ENCODE measurements at places on chromosomes 12 and 14.

DNA sequence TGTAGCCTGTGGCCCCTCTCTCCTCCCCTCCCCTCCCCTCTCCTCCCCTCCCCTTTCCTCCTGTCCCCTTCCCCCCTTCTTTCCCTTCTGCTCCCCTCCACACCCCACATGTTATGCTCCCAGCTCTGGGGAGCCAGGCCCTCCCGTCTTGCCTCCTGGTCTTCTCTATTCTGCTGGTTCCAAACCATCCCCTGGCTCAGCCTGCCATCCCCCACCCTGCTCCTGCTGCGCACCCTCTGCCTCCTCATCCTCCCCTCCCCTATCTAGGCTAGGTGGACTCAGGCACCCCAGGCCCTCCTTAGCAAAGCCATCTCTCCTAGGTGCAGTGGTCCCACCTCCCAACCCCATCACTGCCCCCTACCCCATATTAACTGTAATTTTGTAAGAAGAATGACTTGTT is 99.5 kb downstream of the CALM1 start:
- DNase-seq = no peak

GRCh38 chr12:87127272-87127671 is 871.1 kb upstream of the MGAT4C start:
- DNase-seq = peak; percentile 17

GRCh38 chr14:41476526-41476925 is 130.2 kb upstream of the LRFN5 start:
- no peak for DNase-seq

GRCh38 chr12:54143412-54143986 is 45.3 kb downstream of the SMUG1 start:
- no peak for DNase-seq

- DNase-seq = no peak
Measured at GRCh38 chr14:88229428-88229827, 93.6 kb downstream of the KCNK10 start.

GRCh38 chr12:6432991-6433390 is 11.8 kb upstream of the CD27 start:
- no peak for DNase-seq

DNA sequence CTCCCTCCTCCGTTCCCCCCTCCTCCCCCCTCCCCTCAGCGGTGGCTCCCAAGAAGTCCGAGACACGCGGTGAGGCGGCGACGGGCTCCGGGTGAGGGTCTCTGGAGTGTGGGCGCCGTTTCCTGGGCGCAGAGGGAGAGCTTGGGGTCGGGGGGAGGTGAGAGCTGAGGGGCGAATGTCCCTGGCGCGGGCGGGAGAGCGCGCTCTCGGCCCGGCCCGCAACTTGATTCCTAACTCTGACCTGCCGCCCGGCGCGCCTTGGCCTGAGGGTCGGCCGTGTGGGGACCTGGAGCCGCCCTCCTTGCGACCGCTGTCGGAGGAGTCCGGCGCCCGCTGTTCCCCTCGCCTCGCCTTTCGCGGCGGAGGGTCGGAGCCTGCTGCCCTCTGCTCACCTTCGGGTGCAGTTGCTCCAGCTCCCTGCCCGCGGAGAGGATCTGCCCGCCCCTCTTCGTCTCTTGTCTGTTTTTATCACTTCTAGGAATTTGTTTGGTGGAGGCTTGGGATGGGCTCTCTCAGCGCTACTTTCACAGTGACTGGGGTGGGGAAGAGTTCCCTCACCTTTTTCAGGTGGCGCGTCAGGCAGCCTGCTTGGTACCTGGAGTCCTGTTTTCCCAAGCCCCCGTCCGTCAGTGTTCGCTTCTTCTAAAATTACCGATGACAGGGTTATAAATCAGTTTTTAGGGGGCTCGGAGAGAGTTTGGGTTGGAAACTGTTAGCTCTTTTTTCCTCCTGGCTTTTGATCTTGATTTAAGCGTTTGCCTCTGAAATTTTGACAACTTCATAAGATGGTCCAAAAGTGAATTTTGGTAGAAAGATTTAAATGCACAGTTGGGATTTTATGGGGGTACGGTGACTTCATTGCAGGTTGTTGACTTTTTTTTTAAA is 495 bp downstream of the ADIPOR2 start:
- DNase-seq = peak; percentile 49

GRCh38 chr14:64830961-64831360 is 48.7 kb downstream of the SPTB start:
- DNase-seq = no peak

GRCh38 chr14:63905370-63905769 is 52.6 kb downstream of the SYNE2 start:
- no peak for DNase-seq

DNA sequence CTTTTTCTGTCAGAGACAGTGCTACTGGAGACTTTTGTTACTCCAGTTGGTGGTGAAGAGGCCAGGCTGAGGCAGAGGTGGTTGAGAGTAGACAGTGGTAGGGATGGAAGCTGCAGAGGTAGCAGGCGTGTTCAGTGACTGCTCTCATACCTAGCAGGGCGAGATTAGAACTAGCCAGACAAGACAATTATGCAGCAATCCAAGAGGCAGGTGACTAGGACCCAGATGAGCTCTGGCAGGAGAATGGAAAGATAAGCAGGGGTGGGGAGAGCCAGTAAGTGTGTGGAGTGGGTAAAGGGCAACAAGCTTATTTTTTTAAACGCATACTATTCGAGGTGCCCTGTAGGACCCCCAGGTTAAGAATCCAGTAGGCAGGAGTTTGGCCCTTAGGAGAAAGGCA is 4.8 kb downstream of the PPP1R36 start:
- DNase-seq = no peak

- DNase-seq = no peak
Measured at GRCh38 chr12:68609998-68610369, 715 bp upstream of the RAP1B start.

DNA sequence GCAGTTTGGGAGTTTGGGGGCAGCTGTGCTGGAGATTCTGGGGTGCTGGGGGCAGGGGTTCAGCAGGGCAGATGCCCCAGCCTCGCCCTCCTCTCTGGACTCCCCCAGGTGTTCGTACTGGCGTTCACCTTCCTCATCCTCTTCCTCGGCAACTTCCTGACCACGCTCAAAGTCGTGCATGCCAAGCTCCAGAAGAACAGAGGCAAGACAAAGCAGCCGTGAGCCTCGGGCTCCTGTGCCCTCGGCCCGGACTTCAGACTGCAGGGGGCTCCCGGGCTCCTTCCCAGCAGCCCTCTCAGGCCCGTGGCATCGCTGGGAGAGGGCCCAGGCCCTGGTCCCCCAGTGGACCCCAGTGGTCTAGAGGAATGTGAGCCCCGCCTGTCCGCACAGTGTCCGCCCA is 18.0 kb downstream of the RHOF start:
- no peak for DNase-seq

GRCh38 chr12:100579844-100580243 is 6.4 kb downstream of the GAS2L3 start:
- DNase-seq = no peak

GRCh38 chr14:72560331-72560730 is 333.6 kb downstream of the DPF3 start:
- DNase-seq = peak; percentile 23

DNA sequence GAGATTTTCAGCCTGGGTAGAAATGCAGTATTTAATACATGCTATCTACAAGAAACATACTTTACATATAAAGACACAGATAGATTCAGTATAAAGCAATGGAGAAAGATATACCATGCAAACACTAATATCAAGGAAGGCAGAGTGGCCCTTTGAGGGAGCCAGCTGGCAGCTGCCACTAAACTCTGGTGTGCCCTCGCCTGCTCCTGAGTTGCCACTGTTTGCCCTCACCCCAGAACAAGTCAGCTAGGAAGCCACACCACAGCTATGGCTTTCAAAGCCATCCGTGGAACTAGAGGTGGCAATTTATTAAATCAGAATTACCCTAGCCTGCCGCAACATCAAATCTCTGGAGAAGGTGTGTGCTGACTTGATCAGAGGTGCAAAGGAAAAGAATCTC is 18.3 kb downstream of the PXN start:
- DNase-seq = no peak

GRCh38 chr12:118055144-118055557 is 5.8 kb downstream of the WSB2 start:
- no peak for DNase-seq

- no peak for DNase-seq
Measured at GRCh38 chr14:54503486-54503885, 6.2 kb upstream of the CGRRF1 start.

- DNase-seq = peak; percentile 81
Measured at GRCh38 chr12:48890657-48891418, 25.2 kb upstream of the RND1 start.

- no peak for DNase-seq
Measured at GRCh38 chr12:76745343-76745742, 18.6 kb upstream of the ZDHHC17 start.

DNA sequence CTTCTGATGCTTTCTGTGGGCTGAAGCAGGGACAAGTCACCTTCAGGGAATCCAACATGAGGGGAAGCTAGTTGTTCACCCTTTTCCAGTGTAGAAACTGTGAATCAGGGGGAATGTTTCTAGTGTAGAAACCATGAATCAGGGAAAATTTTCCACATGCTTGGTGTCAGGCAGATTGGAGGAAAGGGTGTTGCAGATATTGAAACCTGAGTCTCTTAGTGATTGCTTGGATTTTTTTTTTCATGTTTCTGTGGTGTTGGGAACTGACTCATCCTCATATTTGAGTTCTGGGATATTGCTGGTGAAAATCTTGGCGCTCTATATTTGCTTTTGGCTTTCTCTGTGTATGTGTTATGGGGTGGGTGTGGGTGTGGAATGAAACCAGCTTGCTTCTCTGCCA is 144.5 kb upstream of the FBXO33 start:
- no peak for DNase-seq

DNA sequence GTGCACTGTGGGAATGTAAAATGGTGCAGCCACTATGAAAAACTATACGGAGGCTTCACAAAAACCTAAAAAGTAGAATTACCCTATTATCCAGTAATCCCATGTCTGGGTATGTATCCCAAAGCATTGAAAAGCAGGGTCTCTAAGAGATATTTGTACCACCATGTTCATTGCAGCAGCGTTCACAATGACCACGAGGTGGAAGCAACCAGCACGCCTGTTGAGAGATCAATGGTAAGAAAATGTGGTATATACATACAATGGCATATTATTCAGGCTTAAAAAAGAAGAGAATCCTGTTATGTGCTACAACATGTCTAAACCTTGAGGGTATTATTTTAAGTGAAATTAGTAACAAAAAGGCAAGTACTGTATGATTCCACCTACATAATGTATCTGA is 910 bp upstream of the NOPCHAP1 start:
- DNase-seq = no peak

- peak; percentile 3 for DNase-seq
Measured at GRCh38 chr14:83300476-83301064, 1766.9 kb upstream of the SEL1L start.

GRCh38 chr14:105500036-105500725 is 9.1 kb downstream of the TEDC1 start:
- no peak for DNase-seq

DNA sequence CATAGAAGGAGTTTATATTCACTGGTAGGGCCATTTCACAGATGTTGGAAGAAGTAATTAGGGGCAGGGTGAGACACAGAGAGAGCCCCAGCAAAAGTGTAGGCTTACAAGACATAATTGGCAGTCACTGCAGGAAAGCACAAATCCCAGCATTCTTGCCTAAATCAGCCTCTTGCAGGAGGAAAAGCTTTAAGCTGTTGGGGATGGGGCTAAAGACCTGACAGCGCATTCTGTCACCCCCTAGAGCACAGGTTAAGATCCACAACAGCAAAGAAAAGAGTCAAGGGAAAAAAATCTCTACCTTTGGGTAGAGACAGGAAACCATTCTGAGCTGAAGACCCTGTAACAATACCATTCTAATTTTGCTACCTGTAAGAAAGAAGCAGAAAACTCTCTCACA is 409.0 kb downstream of the DAD1 start:
- DNase-seq = no peak

GRCh38 chr12:118986050-118986449 is 4.7 kb downstream of the SRRM4 start:
- DNase-seq = no peak

DNA sequence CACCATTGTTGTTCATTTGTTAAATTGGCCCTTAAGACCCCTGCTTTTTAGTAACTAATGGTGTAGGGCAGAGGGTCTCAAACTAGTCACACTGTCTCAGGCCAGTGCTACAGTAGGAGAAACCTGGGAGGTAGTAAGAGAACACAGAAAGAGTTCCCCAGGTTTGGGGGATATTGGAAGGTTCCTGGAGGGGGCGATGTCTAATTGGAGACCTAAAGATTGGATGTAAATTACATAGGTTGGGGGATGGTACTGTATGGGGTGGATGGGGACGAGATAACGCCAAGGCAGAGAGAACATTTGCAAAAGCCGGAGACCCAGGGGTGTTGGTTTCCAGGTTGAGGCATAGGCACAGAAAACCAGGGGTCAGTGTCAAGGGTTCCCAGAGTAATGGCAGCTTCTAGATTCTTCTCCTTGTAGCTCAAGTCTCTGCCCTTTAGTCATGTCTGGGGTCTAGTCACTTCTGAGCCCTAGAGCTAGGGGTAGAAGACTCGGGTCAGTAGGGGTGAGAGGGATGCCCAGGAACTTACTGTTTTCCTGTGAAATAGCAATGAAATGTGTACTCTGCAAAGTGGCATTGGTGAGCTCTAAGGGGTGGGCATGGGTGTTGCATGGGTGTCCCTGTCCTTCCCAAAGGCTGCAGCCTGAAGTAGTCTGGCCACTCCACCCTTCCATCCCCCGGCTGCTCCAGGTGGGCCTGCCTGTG is 21.8 kb downstream of the PLEKHG3 start:
- DNase-seq = no peak

DNA sequence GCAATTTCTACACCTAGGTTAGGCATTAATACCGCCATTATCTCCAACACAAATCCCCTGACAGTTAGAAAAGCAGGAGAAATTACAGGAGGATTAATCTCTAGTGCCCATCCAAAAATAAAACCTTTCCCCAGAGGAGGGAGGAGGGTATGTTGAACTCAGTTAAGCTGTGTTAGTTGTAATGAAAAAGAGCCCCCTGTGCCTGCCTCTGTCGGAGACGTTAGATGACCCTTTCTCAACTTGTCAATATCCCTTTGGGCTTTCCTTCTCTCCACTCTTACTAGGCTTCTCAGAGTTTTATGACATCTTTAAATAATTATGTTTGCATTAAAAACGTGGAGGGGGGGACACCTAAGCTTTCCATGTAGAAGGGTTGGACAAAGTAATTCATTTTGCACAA is 278.2 kb downstream of the PDZRN4 start:
- no peak for DNase-seq

DNA sequence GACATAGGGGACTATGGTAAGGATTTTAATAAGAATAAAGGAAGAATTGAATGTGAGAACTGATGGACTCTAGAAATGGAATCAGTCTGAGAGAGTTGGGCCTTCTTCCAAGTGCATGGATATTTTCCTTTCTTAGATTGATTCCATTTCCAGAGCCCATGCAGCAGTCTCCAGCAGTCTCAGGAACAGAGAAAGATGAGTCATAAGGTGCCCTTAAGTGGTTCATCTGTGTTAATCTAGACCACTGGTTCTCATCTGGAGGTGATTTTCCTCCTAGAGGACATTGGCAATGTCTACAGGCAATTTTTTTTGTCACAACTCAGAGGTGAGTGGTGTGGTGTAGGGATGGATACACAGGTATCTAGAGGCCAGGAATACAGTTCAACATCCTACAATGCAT is 25.9 kb downstream of the TRIM9 start:
- no peak for DNase-seq

- DNase-seq = no peak
Measured at GRCh38 chr14:65261425-65261920, 151.1 kb upstream of the FUT8 start.

- DNase-seq = no peak
Measured at GRCh38 chr12:124456652-124457152, 110.7 kb downstream of the NCOR2 start.

Measured in AG08396 (cell line).